ENCODE measurements at places on chromosomes 7 and 10. TPM values are rescaled to one million over a fixed set of nuclear protein-coding genes. Genes with fewer than 3 reads are reported as not detected.
A peak's percentile ranks its signal among the peaks of the same experiment; 100 is the strongest.

DNA sequence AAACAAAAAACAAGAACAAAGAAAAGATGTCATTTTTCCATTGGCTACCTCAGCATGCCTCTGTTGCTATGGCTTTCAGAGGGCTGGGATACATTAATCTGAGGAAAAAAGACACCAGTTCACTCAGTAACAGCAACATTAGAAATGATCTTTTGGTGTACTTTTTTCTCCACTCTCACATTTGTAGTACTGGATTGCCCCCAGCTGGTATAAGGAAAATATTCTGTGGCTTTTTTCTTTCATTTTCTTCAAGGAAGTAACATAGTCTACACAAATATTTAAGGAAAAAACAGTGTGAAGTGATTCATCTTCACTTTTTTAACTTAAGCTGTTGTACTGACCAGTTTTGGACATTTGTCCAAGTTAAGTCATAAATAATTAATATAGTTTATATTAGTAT lies 482.3 kb downstream of the SORCS1 start:
- H3K36me3 ChIP-seq: no peaks in the 10 kb centered on the region
- no peaks in the 10 kb centered on the region for H3K27me3 ChIP-seq
- H3K4me1 ChIP-seq: no peaks in the 10 kb centered on the region
- no peak overlapping the region for H3K27ac ChIP-seq
- no peak for DNase-seq

DNA sequence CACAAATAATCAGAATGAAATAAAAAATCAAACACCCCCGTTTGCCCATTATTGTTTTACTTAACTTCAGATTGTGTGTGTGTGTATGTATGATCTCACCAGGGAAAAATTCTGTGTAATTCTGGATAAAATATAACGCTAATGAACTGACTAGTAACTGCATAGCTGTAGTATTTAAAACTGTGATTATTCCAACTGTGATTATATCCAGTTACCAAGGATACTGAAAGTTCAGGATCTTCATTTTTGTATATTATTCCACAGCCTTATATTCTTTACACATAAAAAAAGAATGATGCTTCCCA lies 2.9 kb downstream of the TWIST1 start:
- peaks cover 29% of the 10 kb centered on the region for H3K4me1 ChIP-seq
- H3K36me3 ChIP-seq: no peaks in the 10 kb centered on the region
- no peak for DNase-seq
- peak overlapping the region; percentile 72 for H3K4me3 ChIP-seq
- H3K27me3 ChIP-seq: peaks cover 99% of the 10 kb centered on the region

DNA sequence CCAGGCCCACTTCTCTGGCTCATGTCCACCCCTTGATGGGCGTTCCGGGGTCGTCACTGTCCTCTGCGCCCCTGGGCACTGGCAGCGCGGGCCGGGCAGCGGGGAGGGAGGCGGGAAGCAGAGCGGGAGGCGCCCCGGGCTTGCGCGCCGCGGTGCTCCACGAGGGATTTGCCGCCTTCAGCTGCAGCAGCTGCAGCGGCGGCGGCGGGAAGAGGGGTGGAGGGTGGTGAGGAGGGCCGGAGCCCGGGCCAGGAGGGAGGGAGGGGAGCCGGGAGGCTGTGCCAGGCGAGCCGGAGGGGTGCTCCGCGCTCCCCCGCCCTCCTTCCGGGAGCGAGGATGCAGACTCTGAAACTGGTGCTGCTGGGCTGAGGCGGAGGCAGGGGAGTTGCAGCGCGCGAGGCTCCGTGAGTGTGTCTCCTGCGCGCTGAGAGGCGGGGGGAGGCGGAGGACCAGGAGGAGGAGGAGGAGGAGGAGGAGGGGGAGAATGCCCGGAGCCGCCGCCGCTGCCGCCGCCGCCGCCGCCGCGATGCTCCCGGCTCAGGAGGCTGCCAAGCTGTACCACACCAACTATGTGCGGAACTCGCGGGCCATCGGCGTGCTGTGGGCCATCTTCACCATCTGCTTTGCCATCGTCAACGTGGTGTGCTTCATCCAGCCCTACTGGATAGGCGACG lies at the start of gene LHFPL3:
TSS of gene LHFPL3 (plus strand) at position 308 of the 674 bp plus-strand sequence.
- peak within 1 kb of the TSS; percentile 41 for H3K4me3 ChIP-seq
- no peak for DNase-seq
- H3K36me3 ChIP-seq: no peaks in the 10 kb centered on the region
- peaks cover 15% of the 10 kb centered on the region for H3K4me1 ChIP-seq
- no peak within 1 kb of the TSS for H3K27ac ChIP-seq

GRCh38 chr7:148340438-148341280 lies 249.9 kb upstream of the C7orf33 start:
- no peaks in the 10 kb centered on the region for H3K36me3 ChIP-seq
- DNase-seq: no peak

DNA sequence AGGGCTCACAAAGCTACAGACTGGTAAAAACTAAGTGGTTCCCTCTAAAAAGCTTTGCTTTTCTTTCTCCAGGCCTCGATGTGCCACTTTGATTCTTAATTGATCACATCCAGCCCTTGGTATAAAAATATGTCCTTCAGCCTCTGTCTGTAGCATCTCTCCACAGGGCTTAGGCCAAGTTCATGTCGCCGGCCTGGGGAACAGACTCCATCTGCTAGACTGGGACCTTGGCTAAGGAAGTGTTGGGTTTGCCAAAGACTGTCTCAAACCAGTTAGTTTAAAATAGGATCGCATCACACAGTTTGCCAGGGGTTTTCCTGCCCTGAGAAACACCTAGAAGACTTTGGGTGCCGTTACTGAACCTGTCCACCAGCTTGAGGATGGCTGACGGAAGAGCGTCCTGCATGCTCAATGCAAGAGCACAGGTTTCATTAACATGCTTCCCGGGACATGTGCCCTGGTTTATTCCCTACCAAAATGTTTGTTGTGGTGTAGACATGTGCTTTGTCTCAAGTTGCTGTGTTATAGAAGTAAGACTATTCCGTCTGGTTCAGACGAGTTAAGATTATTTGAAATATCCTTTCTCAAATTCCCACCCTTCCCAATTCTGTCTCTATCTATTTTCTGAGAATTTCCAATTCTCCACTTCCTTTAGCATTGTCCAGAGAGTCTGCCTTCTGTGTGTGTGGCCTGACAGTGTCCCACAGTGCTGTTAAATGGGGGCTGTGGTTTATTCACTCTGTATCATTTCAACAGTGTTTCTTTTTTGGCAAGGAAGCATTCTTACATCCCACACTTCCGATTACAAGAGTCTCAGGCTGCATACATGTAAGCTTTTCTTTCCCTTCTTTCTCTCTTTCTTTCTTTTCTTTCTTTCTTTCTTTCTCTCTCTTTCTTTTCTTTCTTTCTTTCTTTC lies 334.7 kb downstream of the INHBA start:
- H3K27ac ChIP-seq: peak overlapping the region; percentile 44
- no peaks in the 10 kb centered on the region for H3K27me3 ChIP-seq
- H3K36me3 ChIP-seq: no peaks in the 10 kb centered on the region
- DNase-seq: peak; percentile 37
- no peak overlapping the region for H3K4me3 ChIP-seq
- no peaks in the 10 kb centered on the region for H3K4me1 ChIP-seq

- no peak overlapping the region for H3K4me3 ChIP-seq
- no peak for DNase-seq
- H3K27ac ChIP-seq: no peak overlapping the region
- no peaks in the 10 kb centered on the region for H3K4me1 ChIP-seq
Measured at GRCh38 chr7:99362801-99363200, 11.7 kb upstream of the ARPC1B start.

DNA sequence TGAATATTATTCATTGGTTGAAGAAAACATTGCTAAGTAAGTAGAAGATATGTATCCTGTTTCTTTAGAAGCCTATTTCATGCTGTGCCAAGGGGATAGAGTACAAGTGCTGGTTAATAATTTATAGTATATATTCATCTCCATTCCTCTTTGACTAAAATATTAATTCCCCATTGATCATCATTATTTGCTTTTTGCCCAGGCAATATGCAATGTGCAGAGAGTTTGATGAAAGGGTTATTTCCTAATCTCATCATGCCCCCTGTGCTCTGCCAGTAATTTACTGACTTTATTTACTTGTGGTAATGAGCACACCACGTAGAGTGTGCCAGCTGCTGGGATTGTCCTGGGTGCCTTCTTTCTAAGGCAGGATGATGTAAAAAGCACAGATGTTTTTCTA lies 180.9 kb downstream of the REEP3 start:
- H3K27ac ChIP-seq: peak overlapping the region; percentile 87
- no peak overlapping the region for H3K4me3 ChIP-seq
- DNase-seq: no peak
- no peaks in the 10 kb centered on the region for H3K27me3 ChIP-seq
- peaks cover 51% of the 10 kb centered on the region for H3K4me1 ChIP-seq

GRCh38 chr7:28155019-28155660 lies 25.5 kb downstream of the JAZF1 start:
- no peak overlapping the region for H3K4me3 ChIP-seq
- peaks cover 76% of the 10 kb centered on the region for H3K4me1 ChIP-seq
- DNase-seq: no peak
- H3K27me3 ChIP-seq: no peaks in the 10 kb centered on the region
- peak overlapping the region; percentile 27 for H3K27ac ChIP-seq

- H3K27me3 ChIP-seq: no peaks in the 10 kb centered on the region
- no peaks in the 10 kb centered on the region for H3K36me3 ChIP-seq
- no peak for DNase-seq
- H3K4me1 ChIP-seq: peaks cover 8% of the 10 kb centered on the region
- no peak overlapping the region for H3K27ac ChIP-seq
Measured at GRCh38 chr7:19713676-19714075, 4.8 kb upstream of the POLR1F start.

- H3K36me3 ChIP-seq: peaks cover 8% of the 10 kb centered on the region
- no peak overlapping the region for H3K4me3 ChIP-seq
- peaks cover 18% of the 10 kb centered on the region for H3K4me1 ChIP-seq
Measured at GRCh38 chr7:42071372-42072261, 165.4 kb downstream of the GLI3 start.

GRCh38 chr7:90629297-90629918 lies 33.3 kb downstream of the CDK14 start:
- H3K27ac ChIP-seq: peak overlapping the region; percentile 30
- peaks cover 24% of the 10 kb centered on the region for H3K4me1 ChIP-seq
- no peak for DNase-seq
- H3K27me3 ChIP-seq: no peaks in the 10 kb centered on the region
- H3K4me3 ChIP-seq: no peak overlapping the region

DNA sequence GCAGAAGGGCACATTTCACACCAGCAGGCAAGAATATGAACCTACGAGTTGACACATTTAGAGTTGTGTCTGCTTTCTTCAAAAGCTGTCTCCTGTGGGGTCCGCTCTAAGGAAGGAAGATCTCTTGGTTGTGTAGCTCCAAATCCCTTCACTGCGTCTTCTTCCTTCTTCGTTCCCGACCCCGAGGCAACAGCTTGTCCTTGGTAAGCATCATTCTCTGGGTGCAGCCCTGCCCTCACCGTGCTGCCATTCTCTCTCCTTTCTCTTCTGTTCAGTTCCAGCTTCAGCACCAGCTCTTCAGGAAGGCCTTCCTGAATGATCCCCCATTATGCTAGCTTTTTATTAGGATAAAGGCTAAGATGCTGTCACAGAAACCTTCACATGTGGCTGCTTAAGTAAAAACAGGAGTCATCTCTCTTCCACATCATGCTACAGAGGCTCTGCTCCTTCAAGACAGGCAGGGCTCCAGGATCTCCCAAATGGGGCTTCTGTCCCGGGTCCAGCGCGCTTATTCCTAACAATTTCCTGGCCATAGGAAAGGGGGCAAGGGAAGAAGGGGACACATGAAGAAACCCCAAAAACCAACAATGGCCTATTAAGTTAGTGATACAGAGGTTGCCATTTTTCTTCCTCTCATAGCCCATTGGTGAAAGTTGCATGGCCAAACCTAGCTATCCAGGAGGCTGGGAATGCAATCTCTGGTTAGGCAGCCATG lies 52.2 kb upstream of the SHH start:
- H3K4me3 ChIP-seq: no peak overlapping the region
- H3K36me3 ChIP-seq: no peaks in the 10 kb centered on the region
- peaks cover 12% of the 10 kb centered on the region for H3K4me1 ChIP-seq
- H3K27ac ChIP-seq: no peak overlapping the region

GRCh38 chr10:43683451-43684291 lies 35.0 kb upstream of the ZNF32 start:
- H3K4me3 ChIP-seq: no peak overlapping the region
- peaks cover 30% of the 10 kb centered on the region for H3K4me1 ChIP-seq
- no peaks in the 10 kb centered on the region for H3K27me3 ChIP-seq
- H3K36me3 ChIP-seq: no peaks in the 10 kb centered on the region
- DNase-seq: no peak
- peak overlapping the region; percentile 39 for H3K27ac ChIP-seq

- peaks cover 27% of the 10 kb centered on the region for H3K4me1 ChIP-seq
- H3K27ac ChIP-seq: peak overlapping the region; percentile 78
- no peak for DNase-seq
Measured at GRCh38 chr7:47622586-47622945, 40.7 kb upstream of the TNS3 start.

AKR1C8 gene
- total RNA-seq: 0.22 TPM

COL1A2 gene
- total RNA-seq: 96.6 TPM

HOGA1 gene
- total RNA-seq: 47.1 TPM
